ENCODE measurements at places on chromosomes 1 and 21.

- no peak for DNase-seq
Observed at GRCh38 chr1:117093870-117094621, 27.5 kb downstream of the TRIM45 start.

DNA sequence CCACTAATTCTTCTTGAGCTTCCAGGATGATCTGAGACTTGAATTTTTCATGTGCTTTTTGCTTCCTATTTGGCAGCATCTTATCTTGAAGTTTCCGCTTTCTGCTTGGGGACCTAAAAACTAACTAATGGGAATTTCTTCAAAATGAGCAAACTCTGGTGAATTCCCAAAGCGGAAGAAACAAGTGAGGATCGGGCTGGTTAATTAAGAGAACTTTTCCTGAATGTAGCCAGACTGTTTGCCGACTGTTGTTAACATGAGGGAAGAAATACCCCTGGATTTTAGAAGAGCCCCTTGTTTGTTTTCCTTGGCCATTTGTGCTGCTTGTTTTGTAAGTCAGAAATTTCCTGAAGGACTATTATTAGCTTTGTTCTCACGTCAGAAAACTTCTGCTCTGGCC is 6.1 kb upstream of the SELE start:
- no peak for DNase-seq

DNA sequence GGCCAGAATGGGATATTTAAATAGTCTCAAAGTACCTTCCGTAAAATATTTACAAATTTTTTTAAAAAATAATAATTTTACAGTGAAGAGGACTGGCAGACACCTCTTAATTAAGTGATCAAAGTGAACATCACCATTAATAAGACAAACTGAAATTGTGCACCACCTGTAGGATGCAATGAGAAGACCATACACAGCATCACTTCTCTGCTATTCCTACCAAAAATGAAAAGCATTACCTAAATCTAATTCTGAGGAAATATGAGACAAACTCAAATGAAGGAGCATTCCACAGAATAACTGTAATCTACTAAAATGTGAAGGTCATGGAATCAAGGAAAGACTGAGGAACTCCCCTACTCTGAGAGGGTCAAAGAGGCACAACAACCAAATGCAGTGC is 68.2 kb upstream of the PRDX6 start:
- no peak for DNase-seq

DNA sequence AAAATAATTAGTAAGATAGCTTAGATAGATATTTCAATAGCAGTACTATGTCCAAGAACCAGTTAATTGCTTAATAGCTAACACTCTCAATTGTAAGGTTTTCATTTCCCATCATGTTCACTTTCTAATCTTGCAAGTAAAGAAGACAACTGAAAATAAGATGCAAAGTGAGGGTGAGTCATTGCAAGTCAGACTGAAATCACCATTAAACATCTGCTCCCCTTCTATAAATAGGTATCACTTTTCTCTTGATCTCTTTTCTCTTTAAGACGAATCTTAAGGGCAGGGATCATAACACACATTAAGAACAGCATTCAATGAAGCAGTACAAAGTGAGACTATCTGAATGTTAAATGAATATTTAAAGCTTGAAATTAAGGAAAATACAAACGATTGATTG is 40.4 kb downstream of the UBR4 start:
- DNase-seq = no peak

DNA sequence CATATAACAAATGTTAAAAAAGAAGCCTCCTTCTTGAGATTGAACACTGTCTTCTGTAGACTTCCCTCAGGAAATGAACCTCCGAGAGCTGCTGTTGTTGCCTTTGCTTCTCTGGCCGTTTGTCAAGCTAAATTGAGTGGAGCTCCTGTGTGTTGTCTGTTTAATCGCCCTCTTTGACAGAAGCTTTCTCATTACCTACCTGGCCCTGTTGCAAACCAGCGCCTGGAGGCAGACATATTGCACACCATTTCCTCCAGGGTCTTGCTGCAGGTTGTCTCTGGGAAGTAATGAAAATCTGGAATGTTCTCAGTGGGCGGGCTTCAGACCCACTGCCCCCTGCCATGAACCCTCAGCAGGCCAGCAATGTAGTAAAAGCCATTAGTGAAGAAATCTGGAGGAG is 83.3 kb downstream of the GABPA start:
- DNase-seq = no peak

DNA sequence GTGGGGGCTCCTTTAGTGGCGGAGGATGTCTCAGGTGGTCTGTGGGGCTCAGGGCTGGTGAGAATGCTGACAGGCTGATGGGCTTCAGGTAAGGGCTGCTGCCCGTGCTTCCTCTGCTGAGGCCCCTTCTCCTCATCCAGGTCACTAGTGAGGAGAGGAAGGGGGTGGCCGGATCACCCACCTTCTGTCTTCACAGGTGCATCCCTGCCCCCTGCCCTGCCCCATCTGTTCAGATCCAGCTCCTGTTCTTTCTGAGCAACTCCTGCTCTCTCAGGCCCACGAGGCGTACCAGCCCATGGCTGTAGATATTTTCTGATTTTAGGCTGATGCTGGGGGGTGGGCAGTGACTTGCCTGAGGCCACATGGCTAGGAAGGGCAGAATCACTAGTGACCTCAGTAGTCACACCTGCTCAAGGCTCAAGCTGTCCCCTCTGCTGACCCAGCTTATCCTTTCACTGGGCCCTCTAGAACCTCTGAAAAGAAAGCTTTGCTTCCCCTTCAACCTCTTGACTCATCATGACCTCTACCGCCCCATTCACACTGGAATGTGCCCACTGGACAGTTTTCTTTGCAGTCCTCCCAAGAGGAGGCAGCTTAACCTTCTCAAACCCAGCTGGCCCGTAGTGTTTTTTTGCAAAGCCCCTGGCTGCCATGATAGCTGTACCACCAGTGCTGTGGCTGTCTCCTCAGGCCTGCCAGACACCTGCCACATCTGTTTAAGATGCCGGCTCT is 14.8 kb downstream of the DCST2 start:
- no peak for DNase-seq
